ENCODE measurements at places on chromosomes 5 and 9.

DNA sequence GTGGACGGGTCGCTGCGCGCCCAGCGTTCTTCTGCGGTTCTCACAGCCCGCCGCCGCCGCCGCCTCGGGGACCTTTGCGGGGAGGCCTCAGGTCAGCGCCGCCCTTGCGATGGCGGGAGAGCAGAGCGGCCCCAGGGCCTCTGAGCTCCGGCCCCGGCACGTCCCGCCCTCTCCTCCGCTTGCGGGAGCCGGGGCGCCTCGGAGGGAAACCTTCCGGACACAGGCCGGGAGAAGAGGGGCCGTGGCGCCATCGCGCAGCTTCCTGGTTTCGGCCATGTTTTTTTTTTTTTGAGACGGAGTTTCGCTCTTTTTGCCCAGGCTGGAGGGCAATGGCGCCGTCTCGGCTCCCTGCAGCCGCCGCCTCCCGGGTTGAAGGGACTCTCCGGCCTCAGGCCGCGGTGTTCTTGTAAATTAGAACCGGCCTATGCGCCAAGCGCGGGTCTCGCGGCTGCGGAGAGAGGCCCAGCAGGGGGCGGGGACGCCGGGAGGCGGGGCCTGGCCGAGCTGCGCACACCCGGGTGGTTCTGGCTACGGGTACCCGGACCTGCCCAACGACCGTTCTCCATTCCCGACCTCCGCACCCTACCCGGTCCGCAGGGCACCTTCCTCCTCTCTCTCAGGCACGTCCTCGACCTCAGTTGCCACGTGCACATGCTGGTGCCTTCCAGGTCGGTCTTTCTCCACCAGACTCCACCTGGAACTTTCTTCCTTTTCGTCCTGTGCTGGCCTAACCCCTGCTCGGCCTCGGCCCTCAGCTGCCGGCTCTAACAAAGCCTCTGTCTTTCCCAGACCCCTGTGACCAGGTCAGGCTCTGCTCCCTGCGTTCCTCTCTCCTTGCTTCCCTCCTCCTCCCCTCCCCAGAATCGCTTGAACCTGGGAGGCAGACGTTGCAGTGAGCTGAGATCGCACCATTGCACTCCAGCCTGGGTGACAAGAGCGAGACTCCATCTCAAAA is 28.8 kb upstream of the MGAT1 start:
- DNase-seq: peak; percentile 74

- DNase-seq: no peak
Observed at GRCh38 chr5:995318-995717, 13.3 kb upstream of the NKD2 start.

- DNase-seq: peak; percentile 69
Observed at GRCh38 chr5:96660971-96661854, 963 bp upstream of the CAST start.

- DNase-seq: no peak
Observed at GRCh38 chr5:178463321-178464155, 126.7 kb downstream of the COL23A1 start.

- no peak for DNase-seq
Observed at GRCh38 chr9:34218446-34218845, 39.6 kb downstream of the UBAP1 start.

DNA sequence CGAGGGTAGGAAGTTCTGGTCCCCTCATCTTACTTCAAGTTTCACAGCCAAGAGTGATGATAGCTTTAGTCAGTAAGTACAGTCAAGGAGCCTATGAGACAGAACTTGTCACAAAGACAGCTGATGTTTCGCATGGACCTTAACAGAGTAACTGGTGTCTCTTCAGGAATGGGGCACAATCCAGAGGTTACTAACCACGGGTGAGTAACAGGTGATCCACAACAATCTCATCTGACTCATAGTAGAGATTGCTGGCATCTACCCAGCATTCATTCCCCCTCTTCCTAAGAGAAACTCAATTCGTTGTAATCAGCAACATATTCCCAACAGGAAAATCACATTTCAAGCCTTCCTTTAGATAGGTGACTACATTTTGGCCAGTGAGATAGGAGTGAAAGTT is 126.7 kb downstream of the SNX18 start:
- peak; percentile 51 for DNase-seq

DNA sequence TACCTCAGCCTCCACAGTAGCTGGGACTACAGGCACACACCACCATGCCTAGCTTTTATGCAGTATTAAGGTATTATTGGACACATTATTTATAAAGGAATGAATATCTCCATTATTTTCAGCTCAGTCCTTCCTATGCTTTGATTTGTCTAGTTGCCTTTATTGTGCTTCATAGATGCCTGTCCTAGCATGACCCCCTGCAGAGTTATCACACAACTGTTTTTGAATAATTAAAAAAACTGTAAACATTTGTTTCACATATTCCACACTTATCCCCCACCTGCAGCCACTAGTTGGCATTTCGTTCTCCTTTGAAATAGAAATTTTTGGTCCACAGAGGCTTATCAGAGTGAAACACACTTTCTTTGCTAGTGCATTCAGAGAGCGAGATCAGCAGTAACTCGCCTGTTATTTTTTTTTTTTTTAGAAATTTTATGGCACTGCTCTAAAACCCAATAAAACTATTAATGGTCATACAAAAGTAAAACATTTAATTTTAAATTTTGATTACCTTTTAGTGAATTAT is 151.8 kb upstream of the RASA1 start:
- no peak for DNase-seq

GRCh38 chr9:13431222-13431536 is 151.7 kb upstream of the MPDZ start:
- no peak for DNase-seq

- DNase-seq: no peak
Observed at GRCh38 chr5:61617039-61617438, 285.0 kb downstream of the ZSWIM6 start.

- DNase-seq: no peak
Observed at GRCh38 chr5:124446120-124446519, 300.3 kb downstream of the ZNF608 start.

- DNase-seq: no peak
Observed at GRCh38 chr5:14853685-14854084, 17.9 kb downstream of the ANKH start.

DNA sequence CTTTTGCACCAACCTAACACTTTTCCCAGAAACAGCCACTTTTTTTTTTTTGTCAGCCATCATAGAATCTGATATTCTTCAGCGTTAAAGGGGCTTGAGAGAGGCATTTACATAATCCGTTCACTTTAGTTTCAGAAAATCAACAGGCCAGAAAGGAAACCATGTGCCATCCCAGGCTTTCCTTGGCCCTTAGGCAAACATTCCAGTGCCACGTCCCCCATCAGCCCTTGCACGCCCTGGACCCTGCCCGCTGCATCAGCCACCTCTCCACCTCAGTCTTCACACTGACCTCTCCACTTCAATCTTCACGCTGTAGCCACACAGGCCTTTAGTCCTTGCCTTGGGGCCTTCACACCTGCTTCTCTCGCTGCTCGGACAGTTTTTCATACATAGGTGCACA is 123.2 kb downstream of the GRIA1 start:
- no peak for DNase-seq

- peak; percentile 30 for DNase-seq
Observed at GRCh38 chr5:17267106-17267505, 49.7 kb downstream of the BASP1 start.

DNA sequence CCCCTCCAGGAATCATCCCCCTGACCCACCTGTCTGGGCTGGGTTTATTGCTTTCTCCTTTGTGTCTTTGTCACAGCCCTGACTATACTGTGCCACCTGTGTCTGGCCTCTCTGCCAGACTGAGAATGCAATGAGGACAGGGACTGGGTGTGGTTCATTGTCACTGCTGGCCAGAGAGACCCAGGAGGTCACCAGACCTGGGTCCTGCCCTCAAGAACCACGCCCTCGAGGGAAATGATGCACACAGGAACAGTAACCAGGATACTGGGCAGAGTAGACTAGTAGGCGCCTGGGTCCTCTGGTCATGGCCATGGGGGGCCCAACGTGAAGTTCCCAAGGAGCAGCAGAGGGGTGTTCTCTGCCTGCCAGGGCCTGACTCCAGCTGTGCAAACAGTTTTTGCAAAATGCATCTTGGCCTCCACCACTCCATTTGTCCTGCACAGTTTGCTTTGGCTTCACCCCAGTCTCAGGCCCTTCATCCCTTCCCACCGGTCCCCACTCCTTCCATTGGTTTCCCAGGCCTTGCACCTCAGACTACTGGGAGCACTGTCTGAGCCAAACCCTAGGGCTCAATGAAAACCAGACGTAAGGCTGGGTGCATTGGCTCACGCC is 17.8 kb downstream of the RGS3 start:
- no peak for DNase-seq

GRCh38 chr5:172816925-172817562 is 17.0 kb upstream of the ERGIC1 start:
- DNase-seq: peak; percentile 84

DNA sequence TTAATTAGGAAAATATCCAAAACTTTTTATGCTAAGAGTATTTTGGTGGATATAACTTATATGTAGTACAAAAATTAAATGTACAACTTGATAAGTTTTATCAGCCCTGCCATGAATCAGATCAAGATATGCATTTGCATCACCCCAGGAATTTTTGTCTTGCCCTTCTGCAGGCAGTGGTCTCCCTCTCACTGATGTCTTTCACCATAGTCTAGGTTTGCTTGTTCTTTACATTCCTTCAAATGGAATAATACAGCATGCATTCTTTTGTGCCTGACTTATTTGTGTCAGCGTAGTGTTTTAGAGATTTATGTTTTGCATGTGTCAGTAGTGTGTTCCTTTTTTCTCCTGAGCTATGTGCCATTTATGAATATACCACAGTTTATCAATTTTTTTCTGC is 36.4 kb downstream of the RNF180 start:
- DNase-seq: peak; percentile 50

DNA sequence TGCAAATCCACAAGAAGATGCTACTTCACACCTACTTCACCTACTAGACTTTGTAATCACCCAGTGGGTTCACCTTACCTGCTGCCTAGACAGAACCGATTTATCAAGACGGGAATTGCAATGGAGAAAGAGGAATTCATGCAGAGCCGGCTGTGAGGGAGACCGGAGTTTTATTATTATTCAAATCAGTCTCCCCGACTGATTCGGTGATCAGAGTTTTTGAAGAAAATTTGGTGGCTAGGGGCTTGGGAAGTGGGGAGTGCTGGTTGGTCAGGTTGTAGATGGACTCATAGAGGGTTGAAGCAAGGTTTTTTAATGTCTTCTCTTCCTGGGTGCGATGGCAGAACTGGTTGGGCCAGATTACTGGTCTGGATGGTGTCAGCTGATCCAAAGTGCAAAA is 23.4 kb downstream of the SFXN1 start:
- no peak for DNase-seq

- no peak for DNase-seq
Observed at GRCh38 chr9:120627073-120627472, 47.1 kb upstream of the CDK5RAP2 start.

DNA sequence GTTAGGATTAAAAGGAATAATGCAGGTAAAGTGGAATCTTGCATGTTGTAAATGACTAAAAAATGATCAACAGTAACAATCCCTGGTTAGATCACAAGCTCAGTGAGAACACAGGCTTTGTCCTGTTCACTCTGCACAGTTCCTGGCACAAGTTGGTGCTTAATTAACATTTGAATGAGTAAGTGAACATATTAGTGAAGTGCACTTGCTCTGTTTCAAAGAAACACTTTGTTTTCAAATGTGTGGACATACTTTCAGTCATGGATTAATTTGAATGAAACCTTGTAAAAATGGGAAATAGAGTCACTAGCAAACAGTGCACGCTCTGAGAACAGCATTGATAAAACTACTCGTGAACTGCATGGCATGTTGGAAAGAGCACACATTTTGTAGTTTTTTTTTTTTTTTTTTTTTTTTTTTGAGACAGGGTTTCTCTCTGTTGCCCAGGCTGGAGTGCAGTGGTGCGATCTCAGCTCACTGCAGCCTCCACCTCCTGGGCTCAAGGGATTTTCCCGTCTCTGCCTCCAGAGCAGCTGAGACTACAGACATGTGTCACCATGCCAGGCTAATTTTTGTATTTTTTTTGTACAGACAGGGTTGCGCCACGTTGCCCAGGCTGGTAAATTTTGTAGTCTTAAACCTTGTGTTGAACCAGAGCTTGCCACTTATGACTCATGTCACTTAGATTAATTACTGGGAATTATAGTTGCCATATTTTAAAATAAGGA is 159.9 kb downstream of the LURAP1L start:
- DNase-seq: no peak

DNA sequence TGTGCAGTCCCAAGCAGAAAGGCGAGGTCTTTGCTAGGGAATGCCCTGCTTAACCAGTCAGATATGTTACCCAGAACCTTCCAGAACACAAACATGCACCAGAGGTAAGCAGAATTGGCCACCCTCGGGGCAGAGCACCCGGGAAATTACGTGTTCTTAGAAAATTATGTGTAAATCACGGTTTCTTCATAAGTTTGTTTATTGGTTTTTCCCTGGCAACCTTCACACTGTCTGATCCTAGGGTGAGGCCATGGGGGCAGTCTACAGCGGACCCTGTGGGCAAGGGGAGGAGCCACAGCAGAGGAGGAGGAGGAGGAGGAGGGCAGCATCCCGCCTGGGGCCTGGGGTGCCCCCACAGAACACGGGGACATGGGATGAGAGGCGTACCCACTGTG is 31.4 kb downstream of the RXRA start:
- no peak for DNase-seq

DNA sequence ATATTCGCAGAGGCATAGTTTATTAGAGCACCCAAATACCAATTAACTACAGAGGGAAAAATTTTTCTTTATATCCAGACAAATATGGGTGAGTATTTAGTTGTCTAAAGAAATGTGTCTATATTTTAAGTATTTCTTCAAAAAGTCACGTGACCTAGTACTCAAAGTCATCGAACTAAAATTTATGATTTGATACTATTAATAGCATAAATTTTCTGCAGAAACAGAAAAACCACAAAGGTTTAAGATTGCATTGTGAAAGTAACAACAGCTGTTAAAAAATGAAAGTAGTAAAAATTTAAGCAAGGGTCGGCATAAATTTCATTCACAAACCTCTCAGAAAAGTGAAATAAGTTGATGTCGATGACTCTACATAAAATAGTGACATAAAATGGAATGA is 323.9 kb upstream of the RORB start:
- DNase-seq: no peak

DNA sequence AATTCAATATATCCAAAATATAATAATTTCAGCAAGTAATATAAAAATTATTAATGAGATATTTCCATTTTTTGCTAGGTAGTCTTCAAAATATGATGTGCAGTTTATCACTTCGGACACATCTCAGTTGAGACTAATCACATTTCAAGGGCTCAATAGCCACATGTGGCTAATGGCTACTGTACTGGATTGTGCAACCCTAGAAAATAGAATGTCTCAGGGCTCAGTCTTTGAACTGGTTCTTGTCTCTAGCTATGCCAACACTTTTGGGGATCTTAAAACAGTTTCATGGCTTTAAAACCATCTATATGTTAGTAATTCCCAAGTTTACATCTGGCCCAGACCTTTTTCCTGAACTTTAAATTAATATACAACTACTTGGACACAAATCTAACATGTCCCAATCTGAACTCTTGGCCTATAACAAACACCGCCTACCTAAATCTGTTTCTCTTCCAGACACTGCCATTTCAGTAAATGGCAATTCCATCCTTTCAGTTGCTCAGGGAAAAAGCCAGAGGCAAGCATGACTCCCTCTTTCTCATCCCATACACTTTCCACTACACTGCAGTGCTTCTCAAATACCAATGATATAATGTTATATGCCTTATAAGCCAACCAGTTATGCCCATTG is 18.8 kb downstream of the PTAR1 start:
- DNase-seq: no peak
